ENCODE measurements at places on chromosomes 5 and 9.

DNA sequence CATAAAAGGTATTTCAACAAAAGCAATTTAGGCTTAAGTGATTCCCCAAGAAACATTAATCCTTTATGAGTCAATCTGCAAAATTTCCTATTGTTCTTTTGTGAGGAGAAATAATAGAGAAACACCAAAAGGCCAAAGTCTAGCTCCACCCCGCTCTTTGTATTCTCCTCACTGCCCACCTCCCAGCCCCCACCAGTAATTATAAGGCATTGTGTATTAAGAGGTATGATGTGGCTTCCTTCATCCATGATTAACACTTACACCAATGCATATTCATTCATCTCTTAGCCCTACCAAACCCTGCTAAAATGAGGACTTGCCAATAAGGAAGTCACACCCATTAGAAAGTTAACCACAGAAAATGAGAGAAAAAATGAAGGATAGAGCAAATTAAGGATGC is 105.3 kb upstream of the SPATA31D4 start:
- no peak for DNase-seq

GRCh38 chr5:141778206-141778605 is 96.2 kb upstream of the ARAP3 start:
- DNase-seq, result no peak

DNA sequence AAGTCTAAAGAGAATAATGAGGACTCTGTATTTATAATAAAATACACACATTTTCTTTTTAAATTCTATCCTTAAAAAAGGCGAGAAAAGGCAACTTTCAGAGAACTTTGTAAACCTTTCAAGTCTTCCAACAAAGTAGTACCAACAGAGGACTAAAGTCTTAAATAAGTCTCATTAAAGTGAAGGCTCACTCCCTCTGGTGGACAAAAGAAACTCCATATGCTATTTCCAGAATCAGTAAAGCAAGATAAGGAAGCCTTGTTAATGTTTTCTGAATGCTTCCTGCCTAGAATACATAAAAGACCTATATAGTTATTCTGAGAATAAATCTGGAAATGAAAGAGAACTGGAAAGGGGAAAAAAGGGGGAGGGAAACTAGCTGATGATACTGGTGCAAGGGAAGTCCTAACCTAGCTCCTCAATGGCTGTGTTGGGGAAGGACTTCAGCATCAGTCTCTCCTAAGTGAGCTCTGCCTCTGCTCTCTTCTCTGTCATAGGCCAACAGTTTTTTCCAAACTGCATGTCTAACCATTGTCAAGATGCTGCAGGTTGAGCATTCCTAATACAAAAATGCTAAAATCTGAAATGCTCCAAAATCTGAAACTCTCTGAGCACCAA is 7.2 kb downstream of the HMGCS1 start:
- DNase-seq, result no peak

GRCh38 chr9:91255327-91255726 is 106.4 kb downstream of the AUH start:
- no peak for DNase-seq

DNA sequence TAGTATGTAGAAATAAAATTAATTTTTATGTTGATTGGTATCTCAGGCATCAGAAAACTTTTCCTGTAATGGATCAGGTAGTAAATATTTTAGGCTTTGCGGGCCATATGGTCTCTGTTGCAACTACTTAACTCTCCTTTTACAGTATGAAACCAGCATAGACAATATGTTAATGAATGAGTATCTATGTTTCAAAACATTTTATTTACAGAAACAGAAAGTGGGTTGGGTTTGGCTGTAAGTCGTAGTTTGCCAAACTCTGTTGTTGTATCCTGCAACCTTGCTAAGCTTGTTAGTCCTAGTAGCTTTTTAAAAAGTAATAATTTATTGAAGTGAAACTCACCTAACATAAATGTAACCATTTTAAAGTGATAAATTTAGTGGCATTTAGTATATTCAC is 132.1 kb downstream of the NR3C1 start:
- no peak for DNase-seq

Measured in stimulated activated CD4-positive, alpha-beta T cell treated with anti-CD3 and anti-CD28 coated beads, TNF-alpha, amount 100 ng/mL, for 4 hours (primary cell).